Activated naive CD4-positive, alpha-beta T cell treated with anti-CD3 and anti-CD28 coated beads, Interleukin-2, amount 50 U/mL, for 16 hours (primary cell): ENCODE measurements at places on chromosomes 6 and 20.
A peak's percentile ranks its signal among the peaks of the same experiment; 100 is the strongest.

GRCh38 chr20:35617397-35618262, 2.0 kb downstream of the SPAG4 start:
- peak; percentile 49 for DNase-seq

DNA sequence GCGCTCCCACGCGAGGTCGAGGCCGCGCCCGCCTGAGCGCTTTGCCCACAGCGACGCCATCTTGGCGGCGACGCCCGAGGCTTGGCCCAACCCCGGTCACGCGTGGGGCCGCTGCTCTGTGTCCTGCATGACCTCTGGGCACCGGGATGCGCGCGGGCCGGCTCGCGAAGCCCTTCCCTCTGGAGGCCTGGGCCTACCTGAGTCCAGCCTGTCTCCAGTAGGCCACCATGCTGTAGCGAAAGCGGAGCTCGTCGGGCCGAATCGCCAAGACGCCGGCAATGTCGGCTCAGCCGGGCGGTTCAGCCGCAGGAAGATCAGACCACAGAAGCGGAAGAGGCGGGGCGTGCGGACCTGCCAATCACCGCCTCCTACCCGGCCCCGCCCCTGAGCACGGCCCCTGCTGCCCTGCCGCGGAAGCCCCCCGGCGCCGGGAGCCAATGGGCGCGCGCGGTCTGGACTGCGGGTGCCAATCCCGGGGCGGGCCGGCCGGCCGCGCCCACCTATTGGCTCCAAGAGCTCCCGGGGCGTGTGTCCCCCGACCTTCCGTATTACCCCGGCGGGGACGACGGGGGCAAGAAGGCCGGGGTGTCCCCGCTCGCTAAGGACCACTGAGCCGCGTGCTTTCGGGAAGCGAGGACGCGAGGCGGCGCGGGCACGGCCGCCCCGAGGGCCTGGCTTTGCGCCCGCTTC, at the start of gene ATP5F1E:
Gene ATP5F1E, minus strand, starts transcription at position 313 of the 690 bp plus-strand sequence. Its CDS starts 84 bp downstream, at position 229.
- DNase-seq: peak; percentile 98

GRCh38 chr6:152305672-152306071, 331.5 kb downstream of the SYNE1 start:
- no peak for DNase-seq

DNA sequence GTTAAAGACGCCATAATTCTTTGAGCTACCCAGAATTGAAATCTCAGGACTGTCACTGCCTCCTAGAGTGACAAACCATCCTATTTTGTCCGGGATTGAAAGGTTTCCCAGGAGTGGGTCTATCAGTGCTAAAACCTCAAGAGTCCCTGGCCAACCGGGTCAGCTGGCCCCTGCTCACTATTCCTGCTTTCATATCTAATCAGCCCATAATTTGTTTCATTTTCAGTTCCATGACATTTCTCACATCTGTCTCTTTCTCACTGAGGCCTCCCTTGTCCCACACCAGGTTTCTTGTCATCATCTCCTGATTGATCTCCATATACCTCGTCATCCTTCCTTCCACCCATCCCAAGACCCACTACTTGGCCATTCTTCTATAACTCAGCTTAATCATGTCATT, 98.2 kb downstream of the SLC35B3 start:
- DNase-seq: no peak

DNA sequence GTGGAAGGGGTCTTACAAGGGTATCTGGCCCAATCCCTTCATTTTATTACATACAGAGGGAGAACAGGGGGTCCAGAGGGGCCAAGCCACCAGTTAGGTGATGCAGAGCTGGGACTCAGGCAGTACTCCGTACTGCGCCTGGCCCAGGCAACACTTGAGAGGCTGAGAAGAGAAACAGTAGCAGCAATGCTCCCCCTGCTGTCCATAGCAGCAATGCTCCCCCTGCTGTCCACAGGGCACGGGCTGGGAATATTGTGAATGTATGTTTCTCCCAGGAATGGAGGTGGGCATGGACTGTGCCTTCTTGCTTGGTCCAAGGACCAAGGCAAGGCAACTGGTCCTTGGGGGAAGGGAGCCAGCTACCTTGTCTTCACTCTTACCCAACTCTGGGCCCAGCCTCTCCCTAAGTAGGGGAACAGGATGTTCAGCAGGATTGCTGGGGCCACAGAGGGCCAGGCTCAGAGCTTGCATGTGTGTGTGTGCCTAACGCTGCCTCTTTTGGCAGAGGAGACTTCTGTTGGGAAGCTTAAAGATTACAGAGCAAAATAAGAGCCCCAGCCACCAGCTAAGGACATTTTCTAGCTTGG, 14.8 kb upstream of the FAM83C start:
- no peak for DNase-seq

- no peak for DNase-seq
Observed at GRCh38 chr6:32151181-32151862, 417 bp downstream of the PRRT1 start.

DNA sequence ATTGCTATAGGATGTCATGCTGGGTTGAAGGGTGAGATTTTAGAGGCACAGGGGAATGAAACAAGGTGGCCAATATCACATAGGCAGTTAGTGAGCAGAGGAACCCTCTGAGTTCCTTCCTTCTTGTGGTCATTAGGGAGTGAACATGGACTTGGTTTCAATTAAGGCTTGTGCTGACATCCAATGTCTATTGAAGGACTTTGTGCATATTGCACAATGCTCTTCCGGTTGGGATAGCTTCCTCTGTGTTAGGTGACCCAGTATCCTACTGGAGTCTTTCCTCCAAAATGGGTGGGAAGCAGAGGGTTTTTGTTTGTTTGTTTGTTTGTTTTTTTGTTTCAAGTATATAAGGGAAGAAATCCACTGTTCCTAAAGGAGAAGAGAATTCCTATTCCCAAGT, 98.5 kb downstream of the HDGFL1 start:
- no peak for DNase-seq

GRCh38 chr6:111823831-111824607, 49.2 kb downstream of the FYN start:
- no peak for DNase-seq

DNA sequence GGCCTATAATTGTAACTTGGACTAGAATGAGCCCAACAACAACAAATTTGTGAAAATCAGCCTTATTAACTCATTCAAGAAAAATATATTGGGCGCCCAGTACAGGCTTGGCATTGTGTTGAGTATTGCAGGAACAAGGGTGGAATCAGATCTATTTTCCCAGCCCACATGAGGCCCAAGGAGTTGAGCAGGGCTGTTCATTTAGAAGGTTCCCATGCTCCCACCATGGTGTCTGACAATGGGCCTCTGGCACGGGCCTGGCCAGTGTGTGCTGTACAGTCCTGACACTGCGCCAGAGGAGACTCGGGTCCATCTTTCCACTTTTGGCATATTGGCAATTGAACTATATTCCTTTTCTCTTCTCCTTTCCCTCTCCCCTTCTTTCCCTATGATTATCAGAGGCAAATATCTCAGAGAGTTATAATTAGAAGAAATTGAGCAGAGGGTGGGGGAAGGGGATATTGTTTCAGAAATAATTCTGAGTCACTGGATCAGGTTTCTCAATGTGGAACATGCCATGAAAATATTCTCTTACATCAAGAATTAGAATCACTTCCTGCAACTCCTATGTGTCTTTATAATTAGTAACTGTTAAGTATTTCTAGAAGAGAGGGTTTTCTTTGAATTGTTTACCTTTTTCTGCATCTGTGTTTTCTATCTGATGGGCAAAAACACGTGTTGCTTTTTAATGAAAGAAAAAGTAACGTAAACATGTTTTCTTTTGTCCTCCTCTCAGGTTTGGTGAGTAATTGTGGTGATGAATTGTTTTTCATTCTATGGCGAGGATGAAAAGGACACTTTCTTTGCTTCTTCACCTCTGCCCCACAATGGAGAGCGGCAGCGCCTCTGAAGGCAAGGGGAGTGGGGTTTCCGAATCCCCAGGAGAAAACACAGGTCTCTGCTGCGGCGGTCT, 209.4 kb downstream of the FOXA2 start:
- no peak for DNase-seq

DNA sequence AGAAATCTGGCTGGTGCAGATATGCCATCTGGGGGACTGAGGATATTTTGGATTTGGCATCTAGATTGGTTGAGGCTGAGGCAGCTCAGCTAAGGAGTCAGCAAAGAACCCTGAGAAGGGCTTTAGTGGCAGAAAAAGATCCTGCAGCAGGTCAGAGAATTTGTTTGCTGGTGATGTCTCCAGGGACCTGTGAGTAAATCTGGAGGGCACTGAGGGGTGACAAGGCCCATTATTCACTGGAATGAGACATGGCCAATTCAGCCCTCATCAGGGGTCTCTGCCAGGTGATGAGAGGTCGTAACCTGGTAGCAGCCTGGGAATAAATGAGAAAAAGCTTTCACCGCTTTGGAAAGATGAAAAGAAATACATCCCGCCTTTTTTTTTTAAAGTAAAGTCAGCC, 118.3 kb upstream of the FBXL4 start:
- DNase-seq: no peak

DNA sequence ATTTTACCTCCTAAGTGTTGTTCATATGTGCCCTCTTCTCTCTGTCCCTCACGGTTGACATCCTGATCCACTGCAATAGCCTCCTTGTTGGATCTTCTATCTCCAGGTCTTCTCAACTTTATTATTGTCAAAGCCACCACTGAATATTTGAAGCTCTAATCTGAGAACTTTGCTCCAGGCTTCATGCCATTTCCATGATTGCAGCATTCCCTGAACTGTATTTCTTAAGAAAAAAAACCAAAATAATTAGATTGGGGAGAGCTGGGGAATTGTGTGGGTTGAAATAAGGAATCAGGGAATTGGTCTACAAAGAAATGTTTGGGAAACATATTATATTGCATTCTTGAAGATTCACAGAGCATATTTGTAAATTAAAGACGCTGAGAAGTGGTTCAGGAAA, 2.5 kb upstream of the STX7 start:
- no peak for DNase-seq

DNA sequence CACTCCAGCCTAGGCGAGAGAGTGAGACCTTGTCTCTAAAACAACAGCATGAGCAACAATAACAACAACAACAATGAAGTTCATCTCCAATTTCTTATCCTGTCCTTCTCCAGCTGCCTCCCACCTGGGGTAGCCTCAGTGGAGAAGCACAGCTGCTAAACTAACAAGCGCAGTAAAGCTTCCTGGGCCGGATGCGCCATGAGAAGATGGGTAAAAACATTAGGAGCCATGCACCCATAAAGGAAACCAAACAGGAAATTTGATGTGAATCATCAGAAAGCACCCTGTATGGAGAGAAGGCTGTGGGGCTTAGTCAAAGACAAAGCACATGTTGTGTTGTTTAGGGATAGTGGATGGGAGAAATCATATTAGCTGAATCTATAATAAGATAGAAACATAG, 61.1 kb upstream of the CCN6 start:
- DNase-seq: peak; percentile 48

DNA sequence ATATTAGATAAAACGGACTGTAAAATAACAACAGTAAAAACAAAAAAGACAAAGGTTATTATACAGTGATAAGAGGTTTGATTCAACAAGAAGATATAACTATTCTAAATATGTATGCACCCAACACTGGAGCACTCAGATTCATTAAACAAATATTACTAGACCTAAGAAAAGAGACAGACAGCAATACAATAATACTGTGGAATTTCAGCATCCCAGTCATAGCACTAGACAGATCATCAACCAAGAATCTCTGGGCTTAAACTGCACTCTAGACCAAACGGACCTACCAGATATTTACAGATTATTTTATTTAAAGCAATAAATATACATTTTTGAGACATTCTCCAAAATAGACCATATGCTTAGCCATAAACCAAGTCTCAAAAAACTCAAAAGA, 263.8 kb downstream of the C6orf118 start:
- DNase-seq: no peak

GRCh38 chr6:110532431-110532830, 56.0 kb upstream of the SLC22A16 start:
- no peak for DNase-seq

- DNase-seq: no peak
Observed at GRCh38 chr6:17297271-17298080, 16.3 kb downstream of the RBM24 start.

DNA sequence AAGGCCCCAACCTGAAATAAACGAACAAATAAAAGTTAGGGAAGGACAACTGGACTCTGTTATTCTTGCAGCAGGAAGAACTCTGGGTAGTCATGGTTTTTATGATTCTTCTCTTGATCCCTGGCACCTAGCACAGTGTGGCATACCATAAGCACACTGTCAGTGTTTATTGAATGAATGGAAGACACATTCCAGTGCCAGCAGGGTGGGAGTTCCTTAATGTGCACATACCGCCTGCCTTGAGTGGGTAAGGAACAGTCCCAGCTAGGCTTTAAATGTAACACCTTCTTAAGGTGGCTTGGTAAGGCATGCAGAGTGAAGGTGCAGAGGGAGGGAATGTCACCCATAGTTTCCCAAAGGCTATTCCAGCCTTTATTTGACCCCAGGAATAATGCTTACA, 162.9 kb upstream of the CEP162 start:
- no peak for DNase-seq

- no peak for DNase-seq
Observed at GRCh38 chr6:79094938-79095337, 16.9 kb upstream of the PHIP start.

GRCh38 chr6:31871046-31871659, 7.6 kb downstream of the SLC44A4 start:
- DNase-seq: no peak

GRCh38 chr6:816510-817084, 123.7 kb upstream of the EXOC2 start:
- DNase-seq: peak; percentile 23

- no peak for DNase-seq
Observed at GRCh38 chr6:139587469-139587868, 213.0 kb upstream of the CITED2 start.

DNA sequence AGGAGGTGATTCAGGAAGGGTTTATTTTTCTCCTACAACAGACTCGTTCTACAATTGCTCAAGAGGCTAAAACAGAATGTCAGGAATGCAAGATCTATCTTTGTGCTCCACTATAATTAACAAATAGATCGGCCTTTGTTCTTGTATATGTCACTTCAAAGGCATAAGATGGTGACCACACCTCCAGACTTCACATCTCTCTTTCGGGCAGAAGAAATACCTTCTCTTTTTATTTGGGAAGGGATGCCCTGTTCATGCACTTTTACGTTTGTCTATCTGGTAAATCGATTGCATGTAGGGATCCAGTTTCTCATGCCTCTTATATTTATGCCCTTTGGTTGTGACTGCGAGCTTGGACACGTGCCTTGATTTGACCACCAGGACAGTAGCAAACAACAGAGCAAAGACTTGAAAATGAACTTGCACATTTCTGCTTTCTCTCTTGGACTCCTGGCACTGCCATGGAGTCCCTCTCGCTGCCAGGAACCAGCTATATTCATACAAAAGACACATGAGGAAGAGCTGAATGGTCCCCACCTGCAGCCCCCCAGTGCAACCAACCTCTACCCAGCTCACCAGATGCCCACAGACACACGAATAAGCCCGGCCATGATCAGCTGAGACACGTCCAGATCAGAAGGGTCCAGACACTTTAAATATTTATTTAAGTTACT, 219.8 kb upstream of the STXBP5 start:
- DNase-seq: no peak

- DNase-seq: no peak
Observed at GRCh38 chr20:44646641-44647274, 4.7 kb downstream of the ADA start.

GRCh38 chr6:31615748-31616147, 714 bp downstream of the AIF1 start:
- peak; percentile 34 for DNase-seq
